Stimulated activated CD4-positive, alpha-beta T cell treated with anti-CD3 and anti-CD28 coated beads, Interleukin-15, amount 100 ng/mL, for 1 hour (primary cell): ENCODE measurements at places on chromosomes 4 and X.

GRCh38 chrX:140447150-140447549 is 57.7 kb downstream of the SOX3 start:
- no peak for DNase-seq

GRCh38 chr4:7956270-7956808 is 16.7 kb upstream of the AFAP1 start:
- DNase-seq, result no peak

DNA sequence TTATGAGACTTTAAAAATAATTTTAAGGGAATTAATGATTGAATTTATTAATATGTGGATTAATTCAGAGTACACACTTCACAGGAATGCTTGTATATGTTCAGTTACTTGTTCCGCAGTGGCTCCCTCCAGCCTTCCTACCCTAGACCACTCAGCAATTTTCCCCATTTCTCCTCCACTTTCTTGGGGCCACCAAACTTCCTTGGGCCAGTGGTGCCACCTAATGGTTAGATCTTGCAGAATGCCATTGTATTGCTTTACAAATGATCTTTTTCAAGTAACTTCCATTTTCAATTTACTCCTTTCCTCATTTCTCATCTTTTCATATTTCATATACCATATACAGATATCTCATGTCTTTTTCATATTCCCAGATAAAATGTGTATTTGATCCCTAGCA is 3.6 kb upstream of the RNF175 start:
- no peak for DNase-seq

GRCh38 chr4:153326513-153326912 is 18.0 kb upstream of the MND1 start:
- no peak for DNase-seq

- DNase-seq, result no peak
Observed at GRCh38 chrX:41302370-41302769, 31.6 kb upstream of the DDX3X start.

- DNase-seq, result no peak
Observed at GRCh38 chr4:138939960-138940359, 75.6 kb upstream of the NOCT start.

DNA sequence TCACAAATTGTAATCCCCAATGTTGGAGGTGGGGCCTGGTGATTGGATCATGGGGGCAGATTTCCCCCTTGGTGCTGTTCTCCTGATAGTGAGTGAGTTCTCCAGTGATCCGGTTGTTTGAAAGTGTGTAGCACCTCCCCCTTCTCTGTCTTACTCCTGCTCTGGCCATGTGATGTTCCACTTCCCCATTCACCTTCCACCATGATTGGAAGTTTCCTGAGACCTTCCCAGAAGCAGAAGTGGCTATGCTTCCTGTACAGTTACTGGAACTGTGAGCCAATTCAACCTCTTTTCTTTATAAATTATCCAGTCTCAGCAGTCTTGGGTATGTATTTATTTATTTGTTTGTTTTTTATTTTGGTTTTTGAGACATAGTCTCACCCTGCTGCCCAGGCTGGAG is 143.2 kb downstream of the CPE start:
- DNase-seq, result no peak

GRCh38 chr4:74327762-74328161 is 19.5 kb downstream of the EPGN start:
- DNase-seq, result no peak

GRCh38 chr4:119833611-119834010 is 205.0 kb upstream of the PDE5A start:
- no peak for DNase-seq

DNA sequence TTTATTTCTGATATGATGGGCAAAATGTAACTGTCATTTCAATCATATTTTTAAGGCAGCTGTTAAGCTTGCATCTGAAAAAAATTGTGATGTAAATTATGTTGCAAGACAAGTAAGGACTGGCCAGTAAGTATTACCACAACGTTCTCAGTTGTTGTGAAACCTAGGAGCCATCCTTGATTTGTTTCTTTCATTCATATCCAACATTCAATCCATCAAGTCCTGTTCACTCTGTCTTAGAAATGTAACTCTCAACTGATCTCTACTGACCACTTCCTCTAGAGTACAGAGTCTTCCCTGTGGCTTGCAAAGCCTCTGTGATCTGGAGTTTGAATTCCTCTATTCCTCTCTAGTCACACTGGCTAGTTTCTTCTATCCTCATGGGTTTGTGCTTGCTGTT is 161.4 kb upstream of the MAD2L1 start:
- no peak for DNase-seq

DNA sequence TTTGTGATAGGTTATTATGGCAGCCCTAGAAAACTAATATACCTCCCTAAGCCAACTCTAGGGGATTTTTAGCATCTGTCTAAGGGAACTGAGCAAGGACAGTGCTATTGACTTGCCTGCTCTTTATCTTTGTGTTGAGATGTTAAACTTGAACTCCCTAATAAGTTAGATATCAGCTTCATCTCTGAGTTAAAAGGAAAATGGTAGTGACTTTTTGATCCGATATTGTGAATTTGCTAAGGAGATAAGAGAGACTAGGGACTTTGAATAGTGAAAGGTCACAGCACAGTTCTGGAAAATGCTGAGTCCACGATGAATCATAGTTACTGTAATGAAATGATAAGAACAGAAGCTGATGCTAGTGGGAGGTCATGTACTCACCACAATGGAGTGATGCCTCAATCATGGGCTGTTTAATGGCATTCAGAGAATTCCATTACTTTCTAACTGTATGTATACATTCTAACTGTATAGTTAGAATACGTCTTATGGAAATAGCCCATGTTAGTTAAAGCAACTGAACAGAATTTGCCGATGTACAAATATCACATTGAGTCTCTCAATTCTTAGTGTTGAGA is 147.2 kb downstream of the GLRA3 start:
- no peak for DNase-seq

DNA sequence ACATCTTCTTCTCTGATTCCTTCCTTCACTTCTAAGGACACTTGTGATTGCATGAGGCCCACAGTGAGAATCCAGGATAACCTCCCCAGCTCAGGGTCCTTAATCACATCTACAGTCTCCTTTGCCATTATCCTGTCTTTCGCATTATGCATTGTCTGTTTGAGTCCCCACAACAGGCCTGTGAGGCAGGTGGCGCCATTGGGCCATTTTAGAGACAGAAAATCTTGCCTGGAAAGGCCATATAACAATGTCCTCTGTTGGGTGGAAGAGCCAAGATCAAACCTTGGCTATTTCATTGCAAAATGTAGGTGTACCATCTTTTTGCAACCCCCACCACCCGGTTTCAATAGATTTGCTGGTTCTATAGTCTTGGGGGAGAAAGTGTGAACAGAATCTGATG is 11.8 kb upstream of the DCUN1D4 start:
- peak; percentile 28 for DNase-seq

- no peak for DNase-seq
Observed at GRCh38 chr4:119080721-119081541, 54.7 kb upstream of the MYOZ2 start.

DNA sequence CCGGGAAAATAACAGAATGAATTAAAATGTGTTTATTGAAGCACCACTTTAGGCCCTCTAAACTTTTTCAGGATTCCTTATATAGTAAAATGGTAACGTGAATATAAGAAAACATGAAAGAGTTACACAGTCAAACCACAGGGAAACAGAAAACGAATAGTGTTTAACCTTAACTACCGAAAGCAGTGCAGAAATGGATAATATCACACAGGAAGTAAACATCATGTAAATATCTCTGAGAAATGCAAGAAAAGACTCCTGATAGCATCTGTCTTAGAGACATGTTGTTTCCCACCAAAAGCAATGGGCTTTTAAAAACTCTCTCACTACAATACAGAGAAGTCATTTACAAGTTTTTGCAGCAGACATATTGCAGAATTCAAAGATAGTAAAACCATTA is 323.9 kb upstream of the CXXC4 start:
- DNase-seq, result no peak

DNA sequence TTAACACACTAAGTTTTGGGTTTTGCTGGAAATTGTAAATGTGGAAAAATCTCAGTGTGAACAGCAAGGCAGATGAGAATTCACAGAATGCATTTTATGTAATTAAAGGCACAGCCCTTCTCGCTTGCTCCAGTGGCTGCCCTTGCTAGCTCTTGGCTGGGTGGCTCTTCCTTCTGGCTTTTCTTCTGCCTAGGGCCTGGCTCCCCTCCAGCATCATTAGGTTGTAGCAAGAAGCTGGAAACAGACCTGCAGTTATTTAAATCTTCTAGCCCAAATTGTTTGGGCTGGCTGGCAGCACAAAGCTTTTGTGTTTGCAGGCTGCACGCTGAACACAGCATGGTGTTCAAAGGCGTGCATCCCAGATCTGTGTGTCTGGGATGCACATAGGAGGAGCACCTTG is 56.5 kb downstream of the LIMCH1 start:
- DNase-seq, result no peak

DNA sequence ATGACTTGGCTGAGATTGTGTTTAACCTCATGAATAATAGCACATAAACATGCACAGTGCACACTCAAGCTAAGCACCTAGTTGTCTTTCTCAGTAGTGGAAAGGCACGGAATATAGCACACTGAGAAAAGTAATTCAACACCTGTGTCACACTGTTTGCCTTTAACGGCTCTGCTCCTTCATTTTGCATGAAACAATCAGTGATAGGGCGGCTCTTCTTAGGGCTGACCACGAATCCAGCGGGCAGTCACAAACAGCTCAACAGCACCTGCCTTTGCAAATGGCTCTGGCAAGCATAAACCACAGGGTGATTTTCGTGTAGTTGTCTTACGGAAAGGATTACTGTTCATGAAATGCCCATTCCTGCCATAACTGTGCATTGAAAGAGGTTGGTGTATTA is 954.0 kb upstream of the TENM3 start:
- DNase-seq, result no peak

- no peak for DNase-seq
Observed at GRCh38 chr4:17635056-17635455, 20.6 kb downstream of the MED28 start.

DNA sequence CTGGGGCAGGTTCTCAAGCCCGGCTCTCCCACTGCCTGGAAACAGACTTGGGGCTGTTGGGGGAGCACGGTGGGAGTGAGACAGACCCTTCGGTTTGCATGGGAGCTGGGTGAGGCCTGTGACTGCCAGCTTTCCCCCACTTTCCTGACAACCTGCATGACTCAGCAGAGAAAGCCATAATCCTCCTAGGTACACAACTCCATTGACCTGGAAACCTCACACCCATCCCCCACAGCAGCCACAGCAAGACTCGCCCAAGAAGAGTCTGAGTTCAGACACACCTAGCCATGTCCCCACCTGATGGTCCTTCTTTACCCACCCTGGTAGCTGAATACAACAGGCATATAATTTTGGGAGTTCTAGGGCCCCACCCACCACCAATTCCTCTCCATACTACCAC is 57.6 kb upstream of the UBQLN2 start:
- DNase-seq, result no peak

DNA sequence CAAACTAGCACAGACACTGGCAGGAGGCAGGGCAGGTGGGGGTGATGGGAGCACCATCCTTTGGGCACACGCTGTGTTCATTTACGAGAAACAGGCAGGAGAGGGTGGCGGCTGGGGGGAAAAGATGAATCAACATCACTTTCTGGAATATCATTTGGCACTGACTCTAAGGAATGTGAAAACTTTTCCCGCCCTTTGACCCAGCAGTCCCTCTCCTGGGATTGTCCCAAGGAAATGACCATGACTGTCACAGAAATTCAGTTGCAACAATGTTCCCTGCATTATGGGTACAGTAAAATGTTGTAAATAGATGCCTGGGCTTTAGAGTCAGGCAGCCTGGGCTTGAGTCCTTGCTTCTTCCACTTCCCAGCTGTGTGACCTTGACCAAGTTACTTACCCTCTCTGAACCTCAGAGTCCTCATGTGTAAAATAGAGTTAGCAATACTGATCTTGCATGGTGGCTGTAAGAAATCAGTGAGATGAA is 58.6 kb downstream of the ABLIM2 start:
- DNase-seq, result no peak

- no peak for DNase-seq
Observed at GRCh38 chrX:20639115-20639514, 372.4 kb upstream of the RPS6KA3 start.

- DNase-seq, result no peak
Observed at GRCh38 chrX:132480581-132481203, 8.1 kb downstream of the MBNL3 start.

- DNase-seq, result no peak
Observed at GRCh38 chr4:53061091-53061850, 199.2 kb downstream of the RASL11B start.

- no peak for DNase-seq
Observed at GRCh38 chr4:54276641-54277430, 47.7 kb downstream of the PDGFRA start.

DNA sequence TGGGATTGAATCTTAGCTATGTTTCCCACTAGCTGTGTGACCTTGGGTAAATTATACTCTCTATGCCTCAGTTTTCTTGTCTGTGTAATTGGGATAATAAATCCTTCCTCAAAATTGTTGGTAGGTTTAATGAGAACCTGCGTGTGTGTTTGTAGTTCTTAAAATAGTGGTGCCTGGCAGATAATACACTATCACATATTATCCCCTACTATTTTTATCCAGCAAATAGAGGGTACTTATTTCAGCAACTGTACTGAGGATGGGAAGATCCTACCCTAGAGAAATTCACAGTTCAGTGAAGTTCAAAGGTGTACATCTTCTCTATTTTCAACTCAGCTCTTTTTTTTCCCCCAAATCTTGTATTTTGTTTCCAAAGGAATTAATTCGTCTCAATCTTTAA is 17.2 kb downstream of the ABHD18 start:
- DNase-seq, result no peak

DNA sequence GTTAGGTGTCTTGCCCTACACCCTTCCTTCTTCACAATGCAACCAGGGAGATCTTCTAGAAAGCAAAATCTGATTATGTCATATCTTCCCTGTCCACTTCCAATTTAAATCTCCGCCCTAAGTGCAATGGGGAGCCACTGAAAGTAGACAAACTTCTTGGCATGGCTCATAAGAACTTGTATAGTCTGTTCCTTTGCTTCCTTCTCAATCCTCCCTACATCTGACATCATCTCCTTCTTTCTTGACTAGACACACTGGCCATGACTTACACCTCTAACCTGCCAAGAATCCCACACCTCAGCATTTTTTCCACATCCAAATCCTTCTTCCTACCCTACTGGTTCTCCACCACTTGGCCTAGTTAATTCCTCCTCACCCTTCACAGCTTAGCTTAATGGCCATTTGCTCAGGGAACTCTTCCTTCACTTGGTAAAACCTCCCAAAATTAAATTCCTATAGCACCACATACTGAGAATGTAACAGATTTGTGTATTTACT is 55.1 kb downstream of the NCAPG start:
- no peak for DNase-seq

DNA sequence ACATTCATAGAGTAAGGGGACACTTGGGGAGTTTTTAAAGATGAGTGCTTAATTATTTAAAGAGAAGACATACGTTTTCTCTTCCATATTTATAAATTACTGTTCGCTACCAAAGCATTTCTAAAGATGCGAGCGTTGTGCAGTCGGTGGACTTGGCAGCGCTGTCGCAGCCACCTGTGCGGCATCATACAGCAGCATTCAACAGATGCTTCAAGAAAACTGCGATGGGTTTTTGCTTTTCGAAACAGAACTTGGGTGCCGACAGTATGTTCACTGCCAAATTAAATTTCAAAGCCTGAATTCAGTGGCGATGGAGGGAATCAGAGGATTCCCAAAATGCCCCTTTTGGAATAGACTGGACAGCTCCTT is 1.6 kb upstream of the HTR2C start:
- DNase-seq, result no peak

- DNase-seq, result no peak
Observed at GRCh38 chr4:104532677-104533076, 38.0 kb upstream of the CXXC4 start.

GRCh38 chr4:26746802-26747213 is 113.8 kb upstream of the STIM2 start:
- no peak for DNase-seq

- DNase-seq, result no peak
Observed at GRCh38 chrX:80317646-80318045, 102.6 kb upstream of the TENT5D start.
